ENCODE measurements at places on chromosomes 1 and 21.
A peak's percentile ranks its signal among the peaks of the same experiment; 100 is the strongest.

DNA sequence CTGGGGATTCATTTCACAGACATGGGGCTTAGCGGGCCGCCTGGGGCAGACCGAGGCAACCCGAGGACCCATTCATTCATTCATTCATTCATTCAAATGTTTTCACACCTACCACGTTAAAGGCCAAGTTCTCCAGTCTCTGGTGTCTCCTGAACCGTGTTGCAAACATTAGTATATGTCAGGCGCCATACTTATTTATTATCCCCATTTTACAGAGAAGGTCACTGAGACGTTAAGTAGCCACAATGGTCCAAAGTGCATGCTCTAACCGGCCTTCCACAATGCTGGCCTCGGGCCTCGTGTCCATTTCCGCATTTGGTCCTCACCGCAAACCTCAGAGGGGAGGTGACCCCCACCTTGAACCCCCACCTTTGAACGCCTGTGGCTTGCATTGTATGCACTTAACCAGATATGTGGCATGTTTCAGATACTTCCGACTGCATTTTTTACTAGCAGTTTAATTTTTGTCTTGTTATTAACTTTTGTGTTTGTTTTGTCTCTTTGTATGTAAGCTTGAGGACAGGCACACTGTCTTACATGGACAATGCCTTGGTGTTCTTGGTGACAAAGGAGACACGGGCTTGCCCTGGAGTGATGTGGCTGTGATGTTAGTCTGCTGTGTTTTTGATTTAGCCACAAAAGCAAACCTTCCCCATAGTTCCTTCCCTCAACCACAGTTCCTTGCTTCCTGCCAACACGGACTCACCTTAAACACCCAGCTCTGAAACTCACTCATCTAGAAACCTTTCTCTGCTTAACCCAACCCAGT is 1.2 kb upstream of the IFFO2 start:
- no peak for DNase-seq

- no peak for DNase-seq
These were observed at the start of gene C1orf210 for GRCh38 chr1:43285269-43285990. Gene C1orf210, minus strand, starts transcription at chr1:43285581. Its CDS starts 2,311 bp downstream, at chr1:43283270.

GRCh38 chr21:29490016-29490415 is 191.3 kb downstream of the BACH1 start:
- no peak for DNase-seq

DNA sequence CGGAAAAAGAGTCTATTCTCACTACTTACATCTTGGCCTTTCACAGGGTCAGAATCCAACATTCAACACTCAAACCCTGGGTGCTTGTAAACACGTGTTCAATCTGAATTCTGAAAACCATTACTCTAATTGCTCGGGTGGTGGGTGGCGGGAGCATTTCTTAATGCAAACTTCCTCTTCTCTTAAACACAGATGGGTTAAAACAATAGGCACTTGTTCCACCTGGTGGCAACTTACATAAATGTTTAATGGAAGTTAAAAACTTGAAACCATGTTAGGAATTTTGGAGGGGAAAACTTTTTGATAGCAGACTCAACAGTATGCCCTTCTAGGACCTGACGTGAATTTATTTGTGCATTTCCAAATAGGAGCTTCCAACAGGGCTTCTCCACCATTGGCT is 23.4 kb upstream of the TDRD10 start:
- DNase-seq = no peak

DNA sequence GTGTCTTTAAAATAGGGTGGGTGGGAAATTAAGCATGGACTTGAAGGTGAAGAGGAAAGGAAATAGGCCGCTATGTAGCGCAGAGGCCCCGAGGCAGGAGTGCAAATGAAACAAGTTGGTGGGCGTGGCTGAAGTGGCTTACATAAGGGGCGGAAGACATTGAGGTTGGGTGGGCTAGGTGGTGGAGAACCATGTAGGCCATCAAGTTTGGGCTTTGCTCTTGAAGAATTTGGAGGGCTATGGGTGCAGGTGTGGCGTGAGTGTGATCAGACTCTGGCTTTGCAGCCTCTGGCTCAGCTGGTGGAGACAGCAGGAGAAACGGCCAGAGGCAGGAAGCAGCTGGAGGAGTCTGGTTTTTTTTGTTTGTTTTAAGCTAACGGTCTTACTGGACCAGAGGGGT is 6.7 kb downstream of the SLFNL1 start:
- DNase-seq = no peak

DNA sequence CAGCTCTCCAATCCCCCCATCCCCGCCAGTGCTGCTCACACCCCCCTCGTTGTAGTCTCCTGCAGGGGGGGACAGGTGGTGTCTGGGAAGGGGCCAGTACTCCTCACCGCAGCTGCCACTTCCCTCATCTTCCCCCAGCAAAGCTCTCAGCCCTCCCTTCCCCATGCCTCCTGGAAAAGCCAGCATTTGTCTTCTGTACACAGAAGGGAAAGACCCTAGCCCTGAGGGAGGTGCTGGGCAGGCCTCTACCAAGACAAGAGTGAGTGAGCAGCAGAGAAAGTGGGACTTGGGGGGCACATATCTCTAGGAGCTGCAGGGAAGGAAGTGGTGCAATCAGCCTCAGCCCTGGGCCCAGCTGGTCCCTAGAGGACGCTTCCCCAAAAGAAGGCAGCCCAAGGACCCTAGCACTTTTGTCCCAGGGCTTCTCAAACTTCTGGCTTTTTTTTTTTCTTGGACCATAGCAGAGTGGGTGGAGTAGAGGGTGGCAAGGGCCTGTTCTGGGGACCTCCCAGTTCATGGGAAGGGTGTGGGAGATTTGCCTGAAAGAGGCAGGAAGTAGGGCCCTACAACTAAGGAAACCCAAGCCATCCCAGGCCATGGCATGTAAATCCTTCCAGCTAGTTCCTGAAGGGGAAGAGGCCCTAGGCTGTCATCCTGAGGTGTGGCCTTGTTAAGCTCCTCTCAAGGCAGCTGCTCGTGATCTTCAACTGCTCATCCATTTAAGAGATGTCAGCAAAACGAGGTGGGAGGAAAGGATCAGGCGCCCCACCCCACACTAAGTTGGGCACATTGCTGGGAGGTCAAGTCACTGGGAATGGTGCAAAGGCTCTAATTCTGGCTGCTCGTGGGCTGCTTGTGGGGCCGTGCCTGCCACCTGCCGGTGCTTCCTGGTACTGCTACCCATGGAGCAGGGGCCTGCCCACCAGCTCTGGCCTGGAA is 12.6 kb downstream of the ZC3H12A start:
- no peak for DNase-seq

DNA sequence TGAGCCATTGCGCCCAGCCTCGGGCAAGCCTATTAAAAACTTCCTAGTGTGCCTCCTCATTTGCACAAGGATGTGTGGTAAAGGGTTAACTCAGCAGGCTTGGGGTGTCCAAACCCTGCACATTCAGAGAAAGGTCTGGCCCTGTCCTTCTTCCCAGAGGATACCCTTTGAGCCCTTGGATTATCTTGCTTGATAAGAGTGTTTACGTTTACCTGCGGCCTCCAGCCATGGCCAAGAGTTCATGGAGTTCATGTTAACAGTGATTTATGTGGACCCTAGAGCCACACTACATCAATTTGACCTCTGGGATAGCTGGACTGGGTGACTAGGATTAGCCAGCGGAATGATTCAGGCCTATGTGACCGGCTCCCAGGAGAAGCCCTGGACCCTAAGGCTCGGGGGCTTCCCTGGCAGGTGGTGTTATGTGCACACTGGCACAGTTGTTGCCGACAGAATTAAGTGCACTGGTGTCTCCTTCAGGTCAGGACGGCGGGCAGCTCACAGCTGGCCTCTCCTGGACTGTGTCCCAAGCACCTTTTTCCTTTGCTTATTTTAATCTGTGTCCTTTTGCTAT is 7.7 kb upstream of the TCP10L start:
- no peak for DNase-seq

GRCh38 chr1:83794384-83794783 is 204.5 kb downstream of the TTLL7 start:
- DNase-seq = no peak

GRCh38 chr1:187641015-187641414 is 812.3 kb downstream of the PLA2G4A start:
- no peak for DNase-seq

- no peak for DNase-seq
These were observed 5.4 kb downstream of the CDKN2C start for GRCh38 chr1:50975436-50975835.

DNA sequence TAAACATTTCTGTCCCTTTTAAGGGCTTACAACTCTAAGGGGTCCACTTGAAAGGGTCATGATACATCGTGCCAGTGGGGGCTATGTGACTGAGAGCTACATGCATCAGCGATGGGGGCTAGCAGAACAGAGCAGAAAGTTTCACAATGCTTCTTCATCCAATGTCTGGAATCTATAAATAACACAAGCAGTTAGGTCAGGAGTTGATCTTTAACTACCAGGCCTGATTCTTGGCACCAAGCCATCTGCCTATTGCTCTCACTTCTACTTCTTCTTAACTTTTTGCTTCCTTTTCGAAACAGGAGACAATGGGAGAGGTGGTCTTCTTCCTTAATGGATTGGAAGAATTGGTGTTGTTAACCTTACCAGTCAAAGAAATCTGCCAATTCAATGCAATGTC is 410.0 kb downstream of the TGFB2 start:
- DNase-seq = no peak

DNA sequence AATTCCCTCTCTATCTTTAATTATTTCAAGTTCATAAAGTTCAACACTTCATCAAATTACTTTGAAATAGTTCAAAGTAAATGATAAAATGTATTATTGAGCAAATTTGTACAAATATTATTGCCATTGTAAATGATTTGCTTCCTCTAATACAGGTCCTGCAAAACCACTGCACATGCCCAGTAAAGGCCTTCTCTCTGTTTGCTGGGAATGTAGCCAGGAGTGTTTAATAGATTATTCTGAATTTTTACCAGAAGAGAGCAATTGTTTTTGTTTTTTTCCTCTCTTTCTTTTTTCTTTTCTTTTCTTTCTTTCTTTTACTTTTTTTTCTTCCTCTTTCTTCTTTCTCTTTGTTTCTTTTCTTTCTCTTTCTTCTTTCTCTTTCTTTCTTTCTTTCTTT is 486.3 kb downstream of the PTBP2 start:
- DNase-seq = no peak

GRCh38 chr1:31717341-31717740 is 13.5 kb upstream of the COL16A1 start:
- DNase-seq = no peak

DNA sequence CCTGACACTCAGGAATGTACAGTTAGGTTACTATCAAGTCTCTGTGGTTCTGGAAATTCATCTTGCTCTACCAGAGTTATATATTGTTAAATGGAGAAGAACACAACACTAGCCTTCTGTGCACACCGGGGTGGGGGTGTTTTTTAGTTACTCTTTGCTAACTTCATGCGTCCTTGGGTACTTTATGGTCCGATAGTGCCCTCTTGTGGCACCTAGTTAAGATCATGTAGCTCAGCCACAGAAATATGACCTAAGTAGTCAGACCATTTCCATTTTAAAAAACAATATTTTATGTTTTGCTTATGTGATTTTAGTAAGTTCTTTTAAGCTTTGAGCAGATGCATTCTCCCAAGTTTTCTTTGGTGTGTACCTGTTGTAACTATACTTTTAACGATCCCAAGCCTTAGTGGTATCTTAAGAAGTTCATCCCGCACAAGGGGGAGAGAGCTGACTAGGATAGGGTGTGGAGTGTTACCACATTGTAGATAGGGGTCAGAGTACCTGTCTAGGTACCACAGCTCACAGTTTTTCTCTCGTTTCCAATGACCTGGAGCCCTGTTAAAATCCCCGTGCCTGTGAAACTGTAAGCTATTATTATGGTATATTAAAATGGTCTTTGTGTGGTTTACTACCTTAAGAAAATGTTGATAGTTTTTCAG is 20.6 kb upstream of the SH3D21 start:
- peak; percentile 64 for DNase-seq

GRCh38 chr1:214455479-214455878 is 95.9 kb downstream of the PTPN14 start:
- no peak for DNase-seq

DNA sequence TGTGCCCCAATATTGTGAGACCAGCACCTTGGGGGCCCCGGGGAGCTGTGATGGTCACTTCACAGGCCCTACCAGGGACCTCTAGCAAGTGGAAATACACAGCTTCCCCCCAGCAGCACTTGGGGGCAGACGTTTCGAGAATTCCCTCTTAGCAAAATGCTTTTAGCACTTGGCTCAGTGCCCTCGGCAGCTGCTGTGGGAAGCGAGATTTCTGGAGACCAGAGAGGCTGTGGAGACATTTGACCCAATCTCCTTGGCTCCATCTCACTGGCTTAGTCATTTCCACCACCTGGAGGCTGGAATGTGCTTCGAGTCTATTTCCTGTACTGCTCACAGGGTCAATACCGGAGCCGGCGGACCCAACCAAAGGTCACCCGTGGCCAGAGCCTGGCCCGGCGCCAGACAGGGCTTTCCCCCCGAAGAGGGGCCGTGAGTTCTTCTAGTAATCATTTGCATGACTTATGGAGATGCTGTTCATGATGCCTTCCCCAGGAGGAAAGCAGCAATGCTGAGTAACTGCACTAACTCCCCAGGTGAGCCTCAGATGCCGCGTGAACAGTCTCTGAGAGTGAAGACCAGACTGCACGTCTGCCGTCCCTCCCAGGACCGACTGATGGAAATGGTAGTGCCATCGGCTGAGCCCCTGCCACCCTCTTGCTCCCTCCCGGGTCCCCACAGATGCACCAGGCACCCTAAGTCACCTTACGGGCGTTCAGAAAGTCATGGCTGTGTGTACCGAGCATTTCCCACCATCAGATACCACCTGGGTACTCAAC is 4.4 kb upstream of the C2CD2 start:
- DNase-seq = peak; percentile 91

- DNase-seq = no peak
These were observed 13.7 kb downstream of the PODN start for GRCh38 chr1:53075761-53076163.

- no peak for DNase-seq
These were observed 39.2 kb downstream of the RUNX3 start for GRCh38 chr1:24890887-24891286.

DNA sequence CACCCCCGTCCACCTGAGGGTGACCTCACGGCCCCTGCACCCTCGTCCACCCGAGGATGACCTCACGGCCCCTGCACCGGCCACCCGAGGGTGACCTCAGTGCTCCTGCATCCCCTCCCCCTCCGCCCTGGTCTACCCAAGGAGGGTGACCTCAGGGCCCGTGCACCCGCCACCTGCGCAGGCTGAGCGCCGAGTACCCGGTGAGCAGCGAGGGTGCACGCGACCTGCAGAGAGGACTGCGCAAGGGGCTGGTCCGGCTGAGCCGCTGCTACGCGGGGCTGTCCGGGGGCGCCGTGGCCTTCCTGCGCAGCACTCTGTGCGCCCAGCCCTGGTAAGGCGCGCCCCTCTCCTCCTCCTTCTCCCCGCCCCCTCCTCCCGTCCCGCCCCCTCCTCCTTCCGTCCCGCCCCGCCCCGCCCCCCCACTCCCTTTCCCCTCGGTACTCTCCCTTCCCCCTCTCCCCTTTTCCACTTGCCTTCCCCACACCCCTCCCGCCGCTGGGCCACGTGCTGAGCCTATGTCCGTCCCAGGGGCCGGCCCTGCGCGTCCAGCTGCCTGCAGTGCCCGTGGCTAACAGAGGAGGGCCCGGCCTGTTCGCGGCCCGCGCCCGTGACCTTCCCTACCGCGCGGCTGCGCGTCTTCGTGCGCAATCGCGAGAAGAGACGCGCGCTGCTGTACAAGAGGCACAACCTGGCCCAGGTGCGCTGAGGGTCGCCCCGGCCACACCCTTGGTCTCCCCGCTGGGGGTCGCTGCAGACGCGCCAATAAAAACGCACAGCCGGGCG is 28.4 kb downstream of the TRIM11 start:
- peak; percentile 21 for DNase-seq

Measured in skeletal muscle cell (primary cell).